Naive B cell (primary cell): ENCODE measurements at places on chromosomes 6 and 20. TPM values are rescaled to one million over a fixed set of nuclear protein-coding genes. Genes with fewer than 3 reads are reported as not detected.

Gene VWA7
- not detected for polyA plus RNA-seq

Gene MOCS1
- polyA plus RNA-seq: not detected

DNA sequence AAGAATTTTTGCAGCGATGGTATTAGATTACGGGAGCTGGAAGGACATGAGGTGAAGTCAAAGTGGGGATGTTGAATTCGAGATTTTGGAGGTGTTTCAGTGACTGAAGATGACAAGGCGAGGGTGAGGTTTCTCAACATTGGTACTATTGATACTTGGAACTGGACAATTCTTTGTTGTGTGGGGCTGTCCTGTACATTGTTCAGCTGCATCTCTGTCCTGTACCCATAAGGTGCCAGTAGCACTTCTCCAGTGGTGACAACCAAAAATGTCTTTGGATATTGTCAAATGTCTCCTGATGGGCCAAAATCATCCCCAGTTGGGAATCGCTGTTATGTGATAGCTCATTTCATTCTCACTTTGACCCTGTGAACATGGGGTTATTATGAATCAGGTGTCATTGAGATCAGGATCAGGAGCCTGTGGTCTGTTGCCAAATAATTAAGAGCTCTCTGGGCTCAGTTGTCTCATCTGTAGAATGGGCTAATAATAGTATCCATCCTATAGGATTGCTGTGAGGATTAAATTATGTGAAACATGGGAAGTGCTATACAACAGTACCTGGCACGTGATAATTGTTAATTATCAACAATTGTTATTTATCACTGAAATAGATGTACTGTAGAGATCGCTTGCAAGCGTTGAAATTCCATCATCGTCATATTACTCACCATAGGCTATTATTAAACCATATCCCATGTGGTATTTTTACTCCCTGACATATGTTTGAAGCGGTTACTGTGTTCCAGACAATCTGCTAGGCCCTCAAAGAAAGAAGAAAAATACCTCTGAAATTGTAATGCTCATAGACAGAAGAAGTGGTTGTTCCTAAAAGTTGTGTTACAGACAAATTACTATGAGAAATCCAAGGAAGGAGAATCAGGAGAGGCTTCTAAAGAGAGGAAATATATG is 48.5 kb upstream of the TTPAL start:
- DNase-seq: no peak

GRCh38 chr6:86949771-86950170 is 12.4 kb downstream of the HTR1E start:
- no peak for DNase-seq

DNA sequence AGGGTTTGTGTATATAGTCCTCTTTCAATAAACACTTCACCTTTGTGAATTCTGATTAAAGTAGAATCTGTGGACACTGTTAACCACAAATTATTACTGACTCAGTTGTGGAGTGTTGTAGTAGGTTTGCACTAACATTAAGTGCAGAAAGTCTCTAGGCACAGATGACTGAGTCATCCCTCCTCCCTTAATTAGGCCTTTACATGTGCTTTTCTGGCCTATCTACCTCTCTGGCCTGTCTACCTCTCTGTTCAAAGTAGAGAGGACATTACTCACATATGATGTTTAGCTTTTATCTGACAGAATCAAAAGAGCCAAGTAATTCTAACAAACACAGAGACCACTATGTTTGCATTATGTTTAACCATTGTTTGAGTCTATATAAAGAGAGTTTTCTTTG is 783.0 kb downstream of the TENT5A start:
- no peak for DNase-seq

DNA sequence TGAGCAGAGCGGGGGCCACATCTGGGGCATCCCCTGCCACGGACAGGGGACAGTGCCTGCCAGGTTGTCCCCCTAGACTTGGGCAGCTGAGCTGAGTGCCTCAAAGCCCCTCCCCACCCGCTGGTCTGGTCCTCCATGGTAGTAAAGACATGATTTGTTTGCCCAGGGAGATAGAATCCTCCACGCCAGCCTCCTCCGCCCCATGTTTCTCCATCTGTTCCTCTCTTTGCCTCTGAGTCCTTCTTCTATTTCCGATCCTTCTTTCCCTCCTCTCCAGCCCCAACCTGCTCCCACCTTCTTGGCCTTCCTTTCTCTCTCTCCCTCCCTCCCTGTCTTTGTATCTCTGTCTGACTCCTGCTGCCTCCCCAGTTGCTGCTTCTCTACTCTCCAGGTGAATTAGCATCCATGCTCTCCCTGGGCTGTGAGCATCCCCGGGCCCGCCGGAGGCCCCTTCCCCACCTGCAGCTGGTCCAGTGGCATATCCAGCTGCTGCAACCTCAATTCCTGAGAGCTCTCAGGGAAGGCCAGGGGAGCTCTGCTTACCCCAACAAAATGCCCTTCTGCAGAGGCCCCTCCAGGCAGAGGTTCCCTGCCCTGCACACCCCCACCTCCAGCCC is 45.8 kb downstream of the CPNE5 start:
- DNase-seq: no peak

DNA sequence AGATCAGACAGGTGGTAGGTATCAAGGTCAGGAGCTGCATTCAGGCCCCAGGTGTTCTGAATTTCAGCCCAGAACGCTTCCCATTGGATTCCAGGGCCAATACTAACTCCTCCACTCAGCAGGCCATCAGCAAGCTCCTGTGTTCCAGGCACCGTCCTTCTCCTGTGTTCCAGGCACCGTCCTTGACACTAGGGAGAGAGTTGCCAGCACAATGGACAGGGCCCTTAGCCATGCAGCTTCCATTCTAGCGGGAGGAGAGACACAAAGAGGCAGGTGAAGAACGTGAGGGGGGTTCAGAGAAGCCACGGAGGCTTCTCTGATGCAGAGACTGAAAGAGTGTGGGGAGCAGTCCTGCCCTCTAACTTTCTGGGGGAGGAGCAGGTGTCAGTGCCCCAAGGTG is 77.7 kb downstream of the FOXC1 start:
- DNase-seq: no peak

- DNase-seq: peak; percentile 42
These were observed 39.4 kb upstream of the RFPL4B start for GRCh38 chr6:112307707-112308106.

DNA sequence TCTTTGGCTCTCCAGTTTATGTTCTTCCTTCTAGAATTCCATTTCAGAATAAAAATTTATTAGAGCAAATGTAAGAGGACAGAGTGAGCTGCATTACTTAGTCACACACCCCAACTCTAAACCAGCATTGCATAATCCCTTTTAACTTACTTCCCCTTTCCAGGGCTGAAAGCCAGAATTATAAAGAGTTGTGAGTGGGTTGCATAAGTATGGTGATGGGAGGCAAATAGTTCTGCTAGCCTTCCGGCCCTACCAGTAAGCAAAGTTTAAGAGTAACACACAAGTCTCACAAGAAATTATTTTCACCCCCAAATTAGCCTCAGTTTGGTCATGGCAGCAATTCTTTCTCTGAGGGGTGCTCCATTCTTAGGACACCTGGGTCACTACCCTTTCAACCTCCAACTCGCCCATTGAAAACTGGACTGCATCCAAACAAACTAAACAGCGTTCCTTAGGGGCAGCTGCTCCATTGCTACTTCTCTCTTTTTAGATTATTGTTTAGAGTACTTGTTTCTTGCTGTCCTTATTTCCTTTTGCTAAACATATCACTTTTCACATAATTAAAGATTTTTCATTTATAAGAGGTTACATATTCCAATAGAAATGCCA is 1.6 kb downstream of the KIAA0408 start:
- DNase-seq: no peak
